CD4-positive, alpha-beta T cell treated with Interleukin-15 for 1 hour (primary cell): ENCODE measurements at places on chromosomes 12 and 14.

DNA sequence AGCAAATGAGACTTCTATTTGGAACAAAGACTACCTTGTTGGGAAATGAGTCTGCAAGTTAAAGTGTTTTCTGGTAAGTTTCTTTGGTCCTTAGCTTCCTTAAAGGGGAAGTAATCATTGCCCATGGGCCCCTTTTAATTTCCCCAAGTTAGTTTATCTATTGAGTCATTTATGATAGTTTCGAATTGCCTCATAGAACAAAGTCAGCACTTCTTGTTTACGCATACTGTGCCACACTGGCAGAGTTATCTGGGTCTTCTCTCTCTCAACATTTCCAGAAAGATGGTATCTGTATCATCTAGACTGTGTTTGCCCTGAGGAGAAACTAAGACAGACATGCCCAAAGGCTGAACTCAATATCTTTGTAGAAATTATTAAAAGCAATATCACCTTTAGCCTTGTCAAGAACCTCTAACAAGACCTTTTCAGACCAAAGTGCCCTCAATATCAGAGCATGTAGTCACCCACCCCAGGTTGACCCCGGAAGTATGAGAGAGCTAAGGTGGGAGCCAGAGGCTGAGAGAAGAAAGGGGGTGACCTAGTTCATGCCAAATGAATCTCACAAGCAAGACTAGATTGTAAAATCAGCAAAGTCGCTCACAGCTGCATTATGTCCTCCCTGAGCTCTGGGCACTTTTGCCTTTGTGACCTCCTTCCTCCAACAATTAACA is 40.0 kb downstream of the GPR65 start:
- DNase-seq, result no peak

DNA sequence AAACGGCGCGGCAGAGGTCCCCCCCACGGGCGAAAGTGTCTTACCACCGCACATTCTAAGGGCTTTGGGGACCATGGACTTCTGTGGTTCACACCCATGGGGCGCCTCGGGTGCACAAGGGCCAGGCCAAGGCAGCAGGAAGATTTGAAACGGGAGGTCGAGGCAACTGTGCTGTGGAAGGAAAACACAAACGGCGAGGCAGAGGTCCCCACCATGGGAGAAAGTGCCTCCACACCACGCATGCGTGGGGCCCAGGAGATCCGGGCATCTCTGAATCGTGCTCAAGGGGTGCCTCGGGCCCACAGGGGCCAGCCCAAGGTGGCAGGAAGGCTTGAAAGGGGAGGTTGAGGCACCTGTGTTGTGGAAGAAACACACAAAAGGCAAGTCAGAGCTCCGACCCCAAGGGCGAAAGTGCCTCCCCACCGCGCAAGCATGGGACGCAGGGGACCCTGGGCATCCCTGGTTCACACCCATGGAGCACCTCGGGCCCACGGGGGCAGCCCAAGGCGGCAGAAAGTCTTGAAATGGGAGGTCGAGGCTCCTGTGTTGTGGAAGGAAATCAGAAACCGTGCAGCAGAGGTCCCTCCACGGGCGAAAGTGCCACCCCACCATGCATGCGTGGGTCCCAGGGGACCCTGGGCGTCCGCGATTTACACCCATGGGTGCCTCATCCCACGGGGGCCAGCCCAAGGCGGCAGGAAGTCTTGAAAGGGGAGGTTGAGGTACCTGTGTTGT is 371.0 kb downstream of the ALG10 start:
- peak; percentile 8 for DNase-seq

DNA sequence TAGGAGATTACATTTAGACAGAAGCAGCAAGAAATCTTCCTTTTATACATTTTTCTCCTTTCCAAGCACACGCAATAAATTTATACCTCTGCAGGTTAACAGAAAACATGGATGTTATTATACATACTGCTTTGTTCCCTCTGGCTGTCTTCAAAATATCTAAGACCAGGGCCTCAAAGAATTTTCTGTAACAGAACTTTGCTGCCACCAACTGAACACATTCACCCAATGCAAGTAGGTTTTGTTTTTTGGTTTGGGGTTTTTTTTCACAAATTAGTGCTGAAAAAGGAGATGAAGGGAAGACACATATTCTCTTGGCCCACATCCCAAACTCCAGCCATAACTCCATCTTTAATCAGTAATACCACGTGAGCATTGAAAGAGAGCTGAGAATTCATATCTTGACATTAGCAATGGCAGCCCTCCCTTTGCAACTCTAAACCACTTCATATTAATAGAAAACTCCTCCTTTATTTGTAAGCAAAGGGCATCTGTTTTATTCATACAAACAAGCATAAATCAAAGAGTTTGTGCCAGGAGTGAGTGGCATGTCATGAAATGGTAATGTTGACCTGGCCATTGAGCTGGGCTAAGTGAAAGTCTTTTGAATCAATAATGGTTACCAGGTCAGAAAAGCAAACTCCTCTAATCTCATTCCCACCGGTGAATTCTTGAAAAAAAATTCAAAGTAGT is 150.8 kb upstream of the FSCB start:
- DNase-seq, result no peak

GRCh38 chr12:15163030-15163976 is 57.9 kb downstream of the RERG start:
- DNase-seq, result no peak

- DNase-seq, result no peak
These were observed 12.7 kb downstream of the SERPINA5 start for GRCh38 chr14:94593749-94594431.
